ENCODE measurements at places on chromosomes 11 and 22.

- DNase-seq = no peak
Observed at GRCh38 chr22:46358766-46359165, 23.3 kb downstream of the TRMU start.

DNA sequence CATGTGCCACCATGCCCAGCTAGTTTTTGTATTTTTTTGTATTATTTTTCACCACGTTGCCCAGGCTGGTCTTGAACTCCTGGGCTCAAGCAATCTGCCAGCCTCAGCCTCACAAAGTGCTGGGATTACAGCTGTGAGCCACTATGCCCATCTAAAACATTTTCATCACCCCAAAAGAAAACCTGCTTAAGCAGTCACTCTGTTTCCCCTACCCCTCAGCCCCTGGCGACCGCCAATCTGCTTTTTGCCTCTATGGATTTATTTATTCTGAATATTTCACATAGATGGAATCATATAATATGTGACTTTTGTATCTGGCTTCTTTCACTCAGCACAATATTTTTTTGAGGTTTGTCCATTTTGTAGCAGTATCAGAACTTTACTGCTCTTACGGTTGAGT lies 18.6 kb upstream of the P2RY2 start:
- no peak for DNase-seq

DNA sequence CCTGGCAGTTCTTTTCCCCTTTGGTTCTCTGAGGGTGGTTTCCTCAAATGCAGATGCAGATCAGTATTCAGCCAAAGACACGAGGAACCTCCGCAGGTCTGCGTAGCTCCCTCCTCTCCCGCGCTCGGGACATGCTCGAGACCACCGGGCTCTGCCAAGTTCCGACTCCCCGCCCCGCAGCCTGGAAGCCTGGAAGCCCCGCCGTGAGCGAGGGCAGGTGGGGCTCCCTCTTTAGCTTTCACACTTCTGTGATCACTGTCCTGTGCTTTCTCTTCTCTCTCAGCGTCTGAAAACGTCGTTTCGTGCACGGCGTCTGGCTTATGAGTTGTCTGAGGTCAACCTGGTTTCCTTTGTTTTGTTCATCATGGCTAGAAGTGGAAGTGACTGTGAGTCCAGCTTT lies 26.6 kb downstream of the ZBED4 start:
- no peak for DNase-seq

GRCh38 chr11:118010738-118011461 lies 24.7 kb downstream of the IL10RA start:
- no peak for DNase-seq

DNA sequence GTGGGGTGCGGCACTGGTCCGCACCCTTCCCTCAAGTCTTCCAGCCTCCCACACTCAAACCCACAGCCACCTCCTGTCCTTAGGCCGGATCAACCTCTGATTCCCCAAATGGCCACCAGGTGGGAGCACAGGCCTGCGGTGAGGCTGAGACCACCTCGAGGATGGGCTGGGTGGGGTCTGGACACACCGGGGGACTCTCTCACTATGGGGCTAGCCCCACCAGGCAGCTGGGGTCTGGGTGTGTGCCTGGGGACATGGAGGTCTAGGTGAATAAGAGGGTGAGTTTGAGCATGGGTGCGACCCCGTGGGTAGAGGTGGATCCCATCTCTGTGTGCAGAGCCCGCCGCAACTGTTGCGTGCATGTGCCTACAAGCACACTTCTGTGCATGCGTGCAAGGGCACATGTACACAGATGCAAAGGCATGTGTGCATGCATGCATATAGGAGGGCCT lies 32.6 kb downstream of the MYO18B start:
- no peak for DNase-seq

DNA sequence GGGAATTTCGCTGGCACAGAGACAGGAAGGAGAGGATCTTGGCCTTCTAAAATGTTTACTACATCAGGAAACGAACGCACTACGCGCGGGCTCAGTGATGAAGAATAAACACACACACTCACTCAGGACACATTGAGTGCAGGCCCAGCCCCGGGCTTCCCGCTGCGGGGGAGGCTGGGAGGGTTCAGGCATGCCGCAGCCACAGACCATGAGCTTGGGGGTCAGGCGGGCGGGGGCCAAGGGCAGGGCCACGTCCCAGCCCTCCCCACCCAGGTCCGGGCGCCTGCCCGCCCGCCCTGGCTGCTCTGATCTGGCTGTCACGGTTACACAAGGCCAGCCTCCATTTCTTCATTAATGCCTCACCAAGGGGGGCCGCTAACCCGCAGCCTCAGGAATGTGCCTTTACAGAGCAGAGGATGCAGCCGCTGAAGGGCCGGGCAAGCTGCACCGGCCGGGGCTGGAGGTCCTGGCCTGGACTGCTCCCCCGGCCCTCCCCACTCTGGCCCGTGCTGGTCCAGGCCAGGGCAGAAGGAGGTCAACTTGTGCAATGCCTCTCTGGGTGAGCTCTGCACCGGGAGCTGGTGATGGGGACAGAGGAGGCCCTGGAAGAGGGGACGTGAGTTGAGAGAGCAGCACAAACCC lies 41.7 kb downstream of the IGF2 start:
- peak; percentile 94 for DNase-seq

DNA sequence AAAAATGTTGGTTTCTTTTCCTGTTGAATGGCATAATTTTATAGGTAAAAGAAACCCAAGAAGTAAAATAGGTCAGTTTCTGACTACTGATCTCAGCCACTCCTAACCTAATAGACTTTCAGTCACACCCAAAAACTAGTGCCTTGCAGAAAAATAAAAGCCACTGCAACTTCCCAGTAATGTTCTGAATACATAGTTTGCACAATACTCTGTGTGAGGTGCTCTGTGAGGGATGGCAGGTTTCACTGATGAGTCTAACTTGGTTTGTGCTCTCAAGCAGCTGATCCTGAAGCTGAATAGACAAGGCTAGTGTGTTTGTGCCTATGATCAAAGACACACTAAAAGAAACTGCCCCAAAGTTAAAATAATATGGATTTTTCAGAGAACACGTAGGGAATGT lies 758.3 kb downstream of the NELL1 start:
- DNase-seq = no peak

- DNase-seq = peak; percentile 56
Observed at GRCh38 chr11:27280140-27280539, 82.9 kb downstream of the CCDC34 start.

DNA sequence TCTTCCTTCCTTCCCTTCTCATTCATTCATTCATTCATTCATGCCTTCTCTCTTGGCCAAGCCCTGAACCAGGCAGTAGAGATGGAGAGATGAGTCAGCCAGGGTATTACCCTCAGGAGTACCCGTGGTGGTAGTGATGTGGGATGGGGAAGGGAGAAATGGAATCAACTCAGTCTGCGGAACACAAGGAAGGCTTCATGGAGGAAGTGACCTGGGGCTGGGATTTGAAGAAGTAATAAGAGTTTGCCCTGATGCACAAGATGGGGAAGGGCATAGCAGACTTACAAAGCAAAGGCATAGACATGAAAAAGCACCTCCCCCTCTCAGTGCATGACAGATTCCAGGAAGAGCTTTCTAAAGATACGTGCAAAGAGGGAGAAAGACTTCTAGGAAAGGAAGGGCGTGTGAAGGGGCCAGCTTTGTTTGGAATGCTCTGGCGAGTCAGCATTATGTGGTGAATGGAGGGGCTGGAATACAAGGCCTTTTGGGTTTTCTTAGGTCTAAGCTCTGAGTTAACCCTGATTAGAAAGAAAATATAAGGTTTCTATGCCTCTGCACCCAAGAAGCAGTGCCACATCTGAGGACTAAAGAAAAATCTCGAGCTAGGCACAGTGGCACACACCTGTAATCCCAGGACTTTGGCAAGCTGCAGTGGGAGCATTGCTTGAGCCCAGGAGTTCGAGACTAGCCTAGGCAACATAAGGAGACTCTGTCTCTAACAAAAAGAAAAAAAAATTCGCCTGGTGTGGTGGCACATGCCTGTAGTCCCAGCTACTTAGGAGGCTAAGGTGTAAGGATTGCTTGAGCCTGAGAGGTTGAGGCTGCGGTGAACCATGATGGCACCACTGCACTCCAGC lies 36.4 kb upstream of the ACER3 start:
- DNase-seq = peak; percentile 78

- peak; percentile 63 for DNase-seq
Observed at GRCh38 chr22:24319451-24319850, 48.8 kb downstream of the SPECC1L start.

GRCh38 chr22:40392618-40393017 lies 22.2 kb downstream of the SGSM3 start:
- no peak for DNase-seq

- DNase-seq = no peak
Observed at GRCh38 chr11:86947541-86947940, 7.7 kb downstream of the FZD4 start.

DNA sequence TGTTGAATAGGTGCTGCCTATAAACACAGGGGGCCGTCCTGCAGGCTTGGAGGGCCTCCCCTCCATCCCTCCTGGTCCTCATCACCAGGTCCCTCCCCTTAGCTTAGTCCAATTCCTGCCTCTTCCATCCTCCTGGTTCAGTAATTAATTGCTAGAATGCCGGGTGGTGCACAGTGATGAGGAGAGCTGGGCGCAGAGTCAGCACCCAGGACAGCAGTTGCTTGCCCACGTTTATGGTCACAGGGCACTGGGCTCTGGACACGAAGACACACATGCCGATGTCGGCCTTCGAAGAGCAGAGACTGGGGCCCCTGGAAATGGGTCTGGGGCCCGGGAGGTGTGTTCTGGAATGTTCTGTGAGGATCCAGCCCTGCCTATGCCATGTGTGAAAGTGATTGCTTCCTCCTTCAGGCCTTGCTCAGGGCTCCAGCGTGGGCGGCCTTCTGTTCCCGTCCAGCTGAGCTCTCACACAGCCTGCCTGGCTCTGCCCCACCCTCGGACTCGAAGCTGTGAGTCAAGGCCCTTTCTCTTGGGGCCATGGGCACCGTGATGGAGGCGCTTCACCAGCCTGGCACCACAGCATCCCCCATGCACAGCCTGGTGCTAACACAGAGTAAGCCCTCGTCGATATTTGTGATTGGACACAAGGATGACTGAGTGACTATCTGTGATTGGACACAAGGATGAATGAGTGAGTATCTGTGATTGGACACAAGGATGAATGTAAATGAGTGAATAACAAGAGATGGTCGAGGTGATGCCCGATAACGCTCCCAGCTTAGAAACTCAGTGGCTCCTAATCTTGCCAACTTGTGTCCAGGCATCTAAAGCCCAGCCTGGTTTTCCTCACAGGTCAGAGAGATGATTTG lies 884.7 kb downstream of the BRD1 start:
- DNase-seq = no peak

DNA sequence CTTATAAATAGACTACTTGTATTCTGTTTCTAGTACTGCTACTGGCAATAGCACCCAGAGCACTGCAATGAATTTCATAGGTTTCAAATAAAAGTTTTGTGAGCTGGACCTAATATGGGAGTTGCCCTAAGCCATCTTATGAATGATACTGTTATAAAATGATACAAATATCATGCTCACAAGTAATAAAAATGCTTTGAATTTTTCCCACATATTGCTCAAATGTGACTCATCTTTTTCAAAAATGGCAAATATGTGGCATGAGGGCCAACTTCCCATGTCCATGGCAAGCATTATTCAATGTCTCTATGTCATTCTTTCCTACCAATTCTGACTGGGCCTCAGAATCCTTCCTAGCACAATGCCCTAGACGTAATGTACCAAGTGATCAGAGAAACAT lies 137.6 kb downstream of the TRPC6 start:
- peak; percentile 89 for DNase-seq

- DNase-seq = no peak
Observed at GRCh38 chr22:37852418-37852817, 3.2 kb downstream of the EIF3L start.

DNA sequence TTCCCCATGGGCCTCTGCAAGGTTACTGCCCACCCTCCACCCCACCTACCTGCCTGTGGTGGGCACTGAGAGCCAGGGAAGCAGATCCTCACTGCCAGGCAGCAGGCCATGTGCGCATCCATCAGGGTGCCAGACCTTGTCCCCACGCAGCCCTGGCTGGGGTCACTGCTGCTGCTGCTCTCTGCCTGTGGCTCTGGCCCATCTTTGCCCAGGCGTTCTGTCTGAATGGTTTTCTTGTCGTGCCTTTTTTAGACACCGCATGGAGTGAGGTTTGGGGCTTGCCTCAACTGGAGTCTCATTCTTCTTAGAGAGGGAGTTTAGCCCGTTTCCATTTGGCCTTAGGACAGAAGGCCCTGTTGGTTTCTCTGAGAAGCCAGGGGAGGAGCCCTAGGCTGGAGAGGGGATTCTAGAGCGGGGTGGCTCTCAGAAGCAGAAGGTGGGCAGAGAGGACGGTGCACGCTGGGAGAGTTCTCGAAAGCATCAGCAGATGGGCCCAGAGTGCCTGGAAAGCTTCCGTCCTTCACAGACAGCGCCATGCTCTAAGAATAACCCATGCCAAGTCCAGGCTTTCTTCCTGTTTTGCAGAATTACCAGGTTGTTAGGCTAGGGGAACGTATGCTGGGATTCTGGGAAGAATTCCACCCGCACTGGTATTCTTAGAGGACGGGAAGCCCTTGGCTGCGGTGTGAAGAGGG lies 8.1 kb downstream of the TANGO2 start:
- DNase-seq = no peak

- DNase-seq = no peak
Observed at GRCh38 chr11:12321217-12321937, 56.0 kb upstream of the PARVA start.

GRCh38 chr11:15109602-15110001 lies 5.1 kb upstream of the INSC start:
- DNase-seq = no peak

GRCh38 chr11:102421261-102421660 lies 31.3 kb downstream of the TMEM123 start:
- DNase-seq = no peak

- no peak for DNase-seq
Observed at GRCh38 chr11:64998690-64999431, 2.1 kb upstream of the BATF2 start.

DNA sequence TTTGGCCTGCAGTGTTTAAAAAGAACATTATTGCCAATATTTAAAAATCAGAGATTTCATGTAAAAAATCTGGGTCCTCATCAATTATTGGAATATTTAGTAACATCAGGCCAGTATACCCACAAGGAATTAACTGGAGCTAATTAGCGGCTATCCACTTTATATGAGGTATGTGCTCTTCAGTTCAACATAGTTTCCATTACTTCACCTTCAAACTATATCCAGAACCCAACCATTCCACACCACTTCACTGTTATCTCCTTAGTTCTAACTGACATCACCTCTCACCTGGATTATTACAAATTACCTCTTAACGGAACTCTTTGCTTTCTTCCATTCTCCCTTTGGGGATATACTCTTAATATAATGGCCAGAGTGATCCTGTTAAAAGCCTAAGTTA lies 64.7 kb downstream of the DENND5A start:
- DNase-seq = no peak

DNA sequence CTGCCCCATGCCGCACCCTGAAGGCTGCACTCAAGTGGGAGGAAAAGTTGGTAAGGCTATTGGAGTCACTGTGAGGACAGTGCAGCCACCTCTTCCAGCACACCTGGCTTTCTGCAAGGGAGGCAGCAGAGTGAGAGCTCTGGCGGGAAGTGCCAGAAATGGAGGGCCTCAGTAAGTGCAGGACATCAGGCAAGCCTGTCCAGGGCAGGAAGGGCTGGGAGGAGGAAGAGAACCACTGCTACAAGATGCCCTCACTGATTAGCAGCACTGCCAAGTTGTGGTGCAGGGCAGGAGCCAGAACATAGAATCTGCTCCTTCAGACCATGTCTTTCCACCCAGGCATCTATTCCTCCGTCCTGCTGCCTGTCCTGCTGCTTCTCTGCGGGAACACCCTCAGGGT lies 61.2 kb upstream of the CLTCL1 start:
- no peak for DNase-seq

All from fibroblast of skin of scalp (primary cell).